AG09309 (cell line): ENCODE measurements at places on chromosomes 11 and 22.

- DNase-seq, result no peak
Observed at GRCh38 chr11:59259867-59260475, 47.2 kb upstream of the MPEG1 start.

DNA sequence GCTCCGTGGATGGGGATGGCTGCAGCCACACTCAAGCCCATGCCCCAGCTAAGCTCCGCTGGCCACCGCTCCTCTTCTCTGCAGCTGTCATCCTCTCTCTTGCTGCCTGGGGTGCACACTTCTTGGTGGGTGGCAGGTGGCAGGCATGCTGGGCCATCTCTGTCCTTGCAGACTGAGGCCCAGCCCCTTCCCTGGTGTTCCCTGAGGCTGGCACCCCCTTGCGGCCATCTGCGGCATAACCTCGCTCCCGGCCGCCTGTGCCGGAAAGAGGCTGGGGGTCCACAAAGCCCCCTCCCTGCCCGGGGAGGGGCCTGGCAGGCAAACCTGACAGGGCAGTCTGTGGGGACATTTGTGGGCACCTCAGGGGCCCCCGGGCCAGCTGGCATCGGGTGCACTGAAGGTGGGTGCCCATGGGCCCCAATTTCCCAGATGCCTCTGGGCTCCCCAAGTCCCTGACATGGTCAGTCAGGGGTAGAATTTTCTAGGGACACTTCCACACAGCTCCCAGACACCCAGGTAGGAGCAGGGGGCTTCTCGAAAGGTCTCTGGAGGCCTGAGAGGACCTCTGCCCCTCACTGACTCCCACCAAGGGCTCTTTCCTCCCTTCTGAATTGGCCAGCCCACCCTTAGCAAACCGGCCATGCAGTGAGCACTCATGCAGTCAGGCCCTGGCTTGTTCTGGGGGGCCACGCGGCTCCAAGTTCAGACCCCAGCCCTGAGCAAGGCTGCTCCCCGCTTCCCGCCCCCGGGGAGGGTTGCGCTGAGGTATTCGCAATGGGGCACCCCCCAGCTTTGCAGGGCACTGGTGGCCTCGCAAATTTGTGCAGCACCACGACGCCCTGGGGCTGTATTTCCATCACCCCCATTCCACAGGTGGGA is 23.5 kb upstream of the TH start:
- DNase-seq, result no peak

DNA sequence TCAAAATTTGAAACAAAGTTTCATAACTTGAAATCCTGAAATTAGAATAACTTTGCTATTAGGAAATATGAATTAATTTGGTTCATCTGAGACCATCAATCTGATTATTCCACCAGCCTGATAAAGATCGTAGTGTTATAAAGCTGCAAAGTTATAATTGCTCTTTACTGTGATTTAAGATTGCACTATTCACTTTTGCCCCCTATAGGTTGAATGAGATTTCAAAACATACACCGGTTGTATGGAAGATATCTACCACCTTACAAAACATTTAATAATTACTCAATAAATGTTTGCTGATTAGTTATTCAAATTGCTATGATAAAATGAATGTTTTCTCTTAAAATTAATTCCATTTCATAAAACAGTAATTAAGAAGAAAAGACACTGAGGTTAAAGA is 26.1 kb downstream of the APIP start:
- no peak for DNase-seq

DNA sequence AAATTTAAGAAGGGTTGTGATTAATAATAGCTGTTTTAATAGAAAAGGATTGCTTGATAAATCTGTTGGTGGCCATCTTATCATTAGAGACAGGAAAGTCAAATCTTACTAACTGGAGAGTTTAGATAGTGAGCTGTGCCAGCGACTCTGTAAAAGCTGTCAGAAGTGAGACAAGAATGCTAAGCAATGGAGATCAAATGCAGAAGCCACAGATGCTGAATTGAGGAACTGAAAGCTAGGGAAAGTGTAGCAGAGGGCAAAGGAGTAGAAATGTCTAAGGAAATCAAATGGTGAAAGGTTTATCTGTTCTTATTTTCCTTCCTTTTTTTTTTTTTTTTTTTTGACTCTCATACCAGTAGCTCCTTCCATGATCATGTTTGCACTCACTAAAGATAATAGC is 13.7 kb downstream of the MS4A13 start:
- DNase-seq, result no peak

GRCh38 chr22:32245042-32245441 is 10.1 kb downstream of the SLC5A4 start:
- no peak for DNase-seq

- no peak for DNase-seq
Observed at GRCh38 chr11:102926961-102927623, 28.4 kb downstream of the MMP13 start.

DNA sequence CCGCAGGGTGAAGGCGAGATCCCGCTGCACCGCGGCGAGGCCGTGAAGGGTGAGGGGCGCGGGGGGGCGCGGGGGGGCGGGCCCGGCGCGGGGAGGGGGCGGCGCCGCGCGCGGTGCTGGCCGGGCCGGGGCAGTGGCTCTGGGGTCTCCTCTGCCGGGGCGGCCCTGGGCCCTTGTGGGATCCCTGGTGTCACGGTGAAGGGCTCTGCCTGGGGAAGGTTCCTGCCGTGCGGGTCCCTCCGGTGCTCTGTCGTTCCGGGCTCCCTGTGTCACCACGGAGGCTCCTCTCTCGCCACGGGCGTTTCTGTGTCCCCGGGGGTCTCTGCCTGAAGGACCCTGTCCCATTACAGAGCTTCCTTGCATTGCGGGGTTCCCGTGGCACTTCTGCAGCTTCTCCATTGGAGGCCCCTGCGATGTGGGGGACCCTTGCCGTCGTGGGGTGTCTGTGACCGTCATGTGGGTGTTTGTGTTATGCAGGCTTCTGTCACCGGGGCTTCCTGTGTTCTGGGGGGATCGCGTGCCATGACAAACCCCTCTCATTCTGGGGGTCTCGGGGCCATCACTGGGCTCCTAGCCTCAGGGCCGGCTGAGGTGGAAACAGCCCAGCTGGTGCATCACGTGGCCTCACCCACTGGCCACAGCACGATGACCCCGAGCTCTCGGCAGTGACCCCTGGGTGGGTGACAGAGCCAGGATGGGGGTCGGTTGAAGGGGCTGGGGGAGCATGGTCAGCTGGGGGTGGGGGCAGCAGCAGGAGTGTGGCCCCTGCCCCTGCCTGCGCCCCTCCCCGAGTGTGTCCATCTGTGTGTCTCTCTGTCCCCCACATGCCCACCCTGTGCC is 25.3 kb downstream of the SHANK3 start:
- DNase-seq, result no peak

DNA sequence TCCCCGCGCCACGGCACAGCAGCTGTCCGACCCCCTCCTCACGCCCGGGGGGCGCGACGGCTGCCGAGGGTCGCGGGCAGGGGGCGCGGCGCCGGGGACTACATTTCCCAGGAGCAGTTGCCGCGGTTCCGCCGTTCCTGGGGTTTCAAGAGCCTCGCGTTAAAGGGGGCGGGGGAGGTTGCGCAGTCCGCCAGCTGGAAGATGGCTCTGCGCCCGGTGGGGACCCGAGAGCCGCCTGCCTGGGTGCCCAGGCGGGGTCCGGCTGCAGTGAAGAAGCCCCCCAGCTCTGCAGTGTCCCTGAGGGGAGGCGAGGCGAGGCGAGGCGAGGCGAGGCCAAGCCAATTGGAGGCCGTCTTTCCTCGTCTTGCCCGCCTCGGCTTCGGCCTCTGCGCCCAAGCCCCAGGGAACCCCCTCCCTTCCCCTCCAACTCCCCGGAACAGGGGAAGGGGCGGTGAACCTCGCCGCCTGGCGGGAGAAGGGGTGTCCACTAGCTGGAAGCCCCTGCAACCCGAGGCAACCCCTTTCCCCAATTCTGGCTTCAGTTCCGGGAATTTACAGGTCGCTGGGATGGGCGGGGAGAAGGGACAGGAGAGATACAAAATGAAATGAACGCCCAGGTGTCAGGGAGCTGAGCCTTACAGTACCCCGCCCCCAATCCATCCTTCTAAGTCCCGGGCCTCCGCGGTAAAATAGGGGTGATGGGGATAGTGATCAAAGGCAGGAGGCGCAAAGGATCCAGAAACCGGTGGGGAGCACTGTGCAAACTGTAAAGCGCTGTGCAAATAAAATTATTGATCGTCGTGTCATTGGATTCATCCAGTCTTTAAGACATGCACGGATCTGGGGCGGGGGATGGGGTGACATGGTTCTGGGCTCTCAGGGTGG is 5.2 kb upstream of the GCAT start:
- DNase-seq, result no peak

- DNase-seq, result no peak
Observed at GRCh38 chr11:127345819-127346459, 345.4 kb upstream of the KIRREL3 start.

DNA sequence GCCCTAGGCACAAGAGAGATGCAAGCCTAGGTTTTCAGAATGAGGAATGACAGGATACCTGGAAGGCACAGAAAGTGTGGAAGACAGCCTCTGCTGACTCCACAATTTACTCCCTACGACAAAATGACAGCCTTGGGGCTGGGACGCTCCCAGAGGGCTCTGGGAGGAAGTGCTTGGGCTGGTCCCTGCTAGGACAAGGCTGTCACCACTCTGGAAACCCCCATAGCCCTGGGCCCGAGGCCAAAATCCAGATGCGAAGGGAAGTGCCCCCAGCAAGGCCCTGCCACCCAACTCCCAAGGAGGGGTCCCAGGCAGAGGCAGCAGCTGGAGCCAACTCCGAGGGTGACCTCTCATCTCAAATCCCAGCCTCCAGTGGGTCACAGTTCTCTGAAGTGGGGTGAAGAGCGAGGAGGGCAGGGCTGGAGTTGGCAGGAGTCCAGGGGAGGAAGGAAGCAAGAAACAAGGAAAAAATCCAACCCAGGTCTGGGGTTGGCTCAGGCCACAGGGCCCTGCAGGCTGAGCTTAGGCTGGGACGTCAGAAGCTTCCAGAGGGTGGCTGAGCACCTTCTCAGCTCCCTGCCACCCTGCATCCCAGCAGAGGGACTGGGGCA is 6.3 kb upstream of the CDC42EP2 start:
- no peak for DNase-seq

DNA sequence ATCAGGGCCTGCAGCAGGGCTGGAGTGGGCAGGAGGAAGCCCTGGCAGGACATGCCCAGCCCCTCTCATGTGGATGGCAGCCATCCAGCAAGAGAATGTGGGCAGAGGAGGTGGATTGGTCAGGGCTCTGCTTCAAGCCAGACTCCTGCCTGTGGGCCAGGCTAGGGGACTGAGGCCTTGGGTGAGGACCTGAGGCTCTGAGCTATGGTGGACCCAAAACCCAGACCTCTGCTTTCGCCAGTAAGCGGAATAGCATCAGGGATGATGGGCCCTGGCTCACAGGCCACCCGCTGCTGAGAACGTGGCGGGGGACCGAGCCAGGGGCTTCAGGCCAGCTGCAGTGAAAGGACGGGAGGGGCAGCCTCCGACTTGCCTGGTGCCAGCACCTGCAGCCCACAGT is 57.4 kb downstream of the LINC01488 start:
- DNase-seq, result no peak

GRCh38 chr11:35740061-35740799 is 77.7 kb downstream of the TRIM44 start:
- no peak for DNase-seq

- DNase-seq, result no peak
Observed at GRCh38 chr22:21991304-21991596, 8.7 kb upstream of the TOP3B start.

DNA sequence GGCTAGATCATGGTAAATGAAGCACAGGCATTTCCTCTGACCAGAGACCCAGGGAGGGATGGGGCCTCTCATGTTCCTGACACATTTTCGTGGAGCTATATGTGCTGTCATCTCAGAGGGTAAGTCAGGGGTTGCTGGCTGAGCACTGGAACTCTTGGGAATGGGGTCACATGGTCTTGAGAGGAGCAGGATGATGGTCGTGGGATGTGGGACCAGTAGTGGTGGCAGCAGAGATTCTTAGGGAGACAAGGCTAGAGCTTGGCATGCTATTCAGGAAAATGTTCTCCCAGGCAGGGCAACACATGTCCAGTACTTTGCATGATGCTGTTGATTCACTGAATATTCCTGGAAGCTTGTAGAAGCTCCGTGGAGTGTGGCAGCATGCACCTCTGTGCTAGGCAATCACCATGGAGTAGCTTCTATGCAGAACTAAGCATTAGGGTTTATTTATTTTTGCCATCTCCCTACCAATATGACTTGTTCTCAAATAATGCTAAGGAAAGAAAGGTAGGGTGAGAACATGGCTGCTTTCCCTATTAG is 31.4 kb upstream of the TTC12 start:
- DNase-seq, result no peak

- DNase-seq, result no peak
Observed at GRCh38 chr11:10019906-10020682, 273.9 kb downstream of the SBF2 start.
